CD4-positive, alpha-beta T cell treated with Interleukin-17A for 4 hours (primary cell): ENCODE measurements at places on chromosomes 13 and 19.
A peak's percentile ranks its signal among the peaks of the same experiment; 100 is the strongest.

DNA sequence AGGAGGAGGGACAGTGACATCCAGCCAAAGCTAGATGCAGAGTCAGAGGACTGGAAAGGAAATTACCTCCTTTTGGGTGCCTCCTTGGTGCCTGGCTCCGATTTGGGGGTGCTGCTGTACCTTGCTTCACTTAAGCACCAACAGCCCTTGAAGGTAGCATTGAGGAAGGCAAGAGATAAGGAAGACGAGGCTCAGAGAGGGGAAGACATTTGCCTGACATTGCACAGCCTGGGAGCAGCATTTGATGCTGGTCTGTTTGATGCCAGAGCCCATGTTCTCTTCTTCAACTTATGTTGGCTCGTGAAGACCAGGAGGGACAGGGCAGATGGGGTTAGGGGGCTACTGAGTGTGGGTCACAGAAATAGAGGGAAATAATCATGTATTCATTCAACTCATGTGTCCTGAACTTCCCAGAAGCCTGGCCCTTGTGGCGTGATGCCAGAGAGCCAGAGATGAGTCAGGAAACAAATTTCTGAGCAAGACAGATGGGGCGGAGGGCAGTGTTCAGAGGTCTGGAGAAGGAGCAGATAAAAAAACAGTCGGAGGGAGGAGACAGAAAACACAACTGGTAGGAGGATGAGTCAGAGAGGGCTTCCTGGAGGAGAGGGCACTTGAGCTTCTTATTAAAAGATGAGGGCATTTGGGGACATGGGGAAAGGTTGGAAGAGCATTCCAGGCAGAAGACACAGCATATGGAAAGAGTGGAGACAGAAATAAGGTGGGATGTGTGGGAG, 3.0 kb upstream of the C19orf81 start:
- DNase-seq, result no peak

DNA sequence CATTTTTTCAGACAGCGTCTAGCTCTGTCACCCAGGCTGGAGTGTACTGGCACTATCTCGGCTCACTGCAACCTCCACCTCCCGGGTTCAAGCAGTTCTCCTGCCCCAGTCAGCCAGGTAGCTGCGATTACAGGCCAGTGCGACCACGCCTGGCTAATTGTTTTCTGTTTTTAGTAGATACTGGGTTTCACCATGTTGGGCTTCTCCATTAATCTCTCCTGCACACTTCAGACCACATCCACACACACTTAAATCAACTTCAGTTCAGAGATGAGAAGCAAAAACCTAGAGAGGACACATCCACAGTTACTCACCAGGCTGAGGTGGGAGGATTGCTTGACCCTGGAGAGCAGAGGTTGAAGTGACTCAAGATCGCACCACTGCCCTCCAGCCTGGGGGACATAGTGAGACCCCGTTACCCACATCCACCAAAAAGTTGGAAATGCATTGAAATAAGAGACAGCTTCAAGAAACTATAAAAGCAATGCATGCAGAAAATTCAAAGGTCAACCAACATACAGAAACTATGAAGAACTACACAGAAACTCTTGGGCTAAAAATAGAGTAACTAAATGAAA, 42.3 kb downstream of the ZNF611 start:
- no peak for DNase-seq

DNA sequence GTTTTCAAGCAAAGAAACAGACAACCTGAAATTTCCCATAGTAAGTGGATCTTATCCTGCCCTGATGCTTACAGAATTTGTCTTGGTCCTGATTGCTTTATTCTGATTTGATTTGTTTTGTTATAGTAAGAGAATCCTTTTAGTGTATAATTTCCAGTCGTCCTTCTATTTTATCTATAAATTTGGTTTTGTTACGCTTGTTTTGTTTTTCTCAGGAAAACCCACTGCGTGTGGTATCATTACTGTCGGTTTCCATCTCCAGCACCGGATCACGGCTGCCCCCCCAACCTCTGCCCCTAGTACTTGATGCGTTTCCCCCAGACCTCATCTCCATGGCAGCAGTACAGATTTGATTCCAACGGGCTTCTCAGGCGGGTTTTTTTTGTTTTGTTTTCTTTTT, 58.0 kb upstream of the PDCD5 start:
- DNase-seq, result no peak

DNA sequence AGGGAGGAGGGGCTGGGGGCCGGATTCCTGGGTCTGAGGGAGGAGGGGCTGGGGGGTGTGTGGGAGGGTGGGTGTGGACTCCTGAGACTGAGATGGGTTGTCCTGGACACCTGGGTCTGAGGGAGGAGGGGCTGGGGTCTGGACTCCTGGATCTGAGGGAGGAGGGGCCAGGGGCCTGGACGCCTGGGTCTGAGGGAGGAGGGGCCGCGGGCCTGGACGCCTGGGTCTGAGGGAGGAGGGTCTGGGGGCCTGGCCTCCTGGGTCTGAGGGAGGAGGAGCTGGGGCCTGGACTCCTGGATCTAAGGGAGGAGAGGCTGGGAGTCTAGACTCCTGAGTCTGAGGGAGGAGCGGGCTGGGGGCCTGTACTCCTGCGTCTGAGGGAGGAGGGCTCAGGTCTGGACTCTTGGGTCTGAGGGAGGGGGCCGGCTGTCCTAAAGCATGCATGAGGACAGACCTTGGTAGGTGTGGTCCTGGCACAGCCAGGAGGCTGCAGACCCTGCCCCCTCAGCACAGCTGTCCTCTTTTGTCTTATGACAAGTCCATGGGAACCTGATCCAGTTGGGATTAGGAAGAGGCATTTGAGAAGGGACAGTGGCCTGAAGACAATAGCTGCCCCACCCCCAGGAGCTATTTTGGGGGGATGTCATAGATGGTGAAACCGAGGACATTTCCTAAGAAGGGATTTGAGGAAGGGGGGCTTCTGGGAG, 1.3 kb downstream of the TNNT1 start:
- DNase-seq, result no peak

DNA sequence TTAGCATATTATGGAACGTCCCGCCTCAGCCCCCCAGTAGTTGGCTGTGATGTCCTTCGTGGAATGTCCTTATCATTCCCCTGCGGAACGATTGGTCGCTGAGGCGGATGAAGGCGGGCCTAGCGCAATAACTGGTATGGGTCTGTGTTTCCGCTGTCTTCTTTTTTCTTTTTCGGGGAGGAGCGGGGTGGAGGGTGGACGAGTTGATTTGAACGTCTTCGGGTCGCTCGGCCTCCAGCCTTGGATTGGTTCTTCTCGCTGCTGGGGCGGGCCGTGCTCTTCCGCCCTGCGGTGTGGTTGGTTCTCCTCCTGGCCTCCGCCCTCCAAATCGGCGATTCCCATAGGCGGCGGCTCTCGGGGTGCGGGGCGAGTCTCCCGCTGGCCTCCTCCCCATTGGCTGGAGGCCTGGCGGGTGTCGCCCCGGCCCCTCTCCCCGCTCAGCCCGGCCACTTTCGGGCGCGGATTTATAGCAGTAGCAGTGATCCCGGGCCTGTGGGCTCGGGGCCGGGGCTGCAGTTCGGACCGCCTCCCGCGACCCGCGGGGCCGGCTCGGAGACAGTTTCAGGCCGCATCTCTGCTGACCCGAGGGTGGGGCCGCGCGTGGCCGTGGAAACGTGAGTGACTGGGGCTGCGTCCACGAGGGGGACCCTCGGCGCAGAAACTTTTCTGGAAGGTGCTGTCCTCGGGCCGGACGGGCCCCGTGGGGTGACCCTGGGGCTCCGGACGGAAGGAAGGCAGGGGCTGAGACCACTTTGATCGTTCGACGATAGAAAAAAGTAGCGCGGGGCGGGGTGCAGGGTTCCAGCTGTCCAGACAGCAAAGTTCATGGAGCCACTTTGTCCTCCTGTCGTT, 2.1 kb downstream of the ING1 start:
- DNase-seq, result peak; percentile 96

DNA sequence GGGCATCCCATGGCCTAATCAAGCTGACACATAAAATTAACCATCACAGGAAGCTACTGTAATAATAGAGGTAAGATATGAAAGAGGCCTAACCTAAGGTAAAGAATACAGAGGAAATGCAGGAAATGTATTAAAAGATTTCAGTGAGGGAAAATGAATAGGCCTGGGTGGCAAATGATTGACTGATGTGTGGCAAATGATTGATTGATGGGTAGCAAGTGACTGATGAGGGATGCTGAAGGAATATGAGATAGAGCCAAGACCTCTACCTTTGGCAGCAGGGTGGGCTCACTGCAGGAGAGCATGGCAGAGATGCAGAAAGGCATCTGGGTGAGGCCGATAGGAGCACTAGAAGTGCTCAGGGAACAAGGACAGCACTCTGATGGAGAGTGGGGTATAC, 172.9 kb downstream of the KCTD12 start:
- DNase-seq, result no peak

DNA sequence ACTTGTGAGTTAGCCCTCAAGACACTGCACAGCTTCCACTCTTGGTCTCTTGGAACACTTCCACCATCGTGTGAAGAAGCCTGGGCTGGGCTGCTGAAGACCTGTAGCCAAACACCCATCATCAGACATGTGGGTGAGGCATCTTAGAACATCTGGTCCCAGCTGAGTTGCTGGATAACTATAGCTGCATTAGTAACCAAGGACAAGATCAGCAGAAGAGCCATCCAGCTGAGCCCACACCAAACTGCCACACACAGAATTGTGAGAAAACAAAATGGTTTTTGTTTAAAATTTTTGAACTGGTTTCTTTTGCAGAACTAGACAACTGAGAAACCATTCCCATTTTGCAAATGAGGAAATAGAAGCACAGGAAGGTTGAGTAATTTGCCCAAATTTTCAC, 56.2 kb downstream of the CCNE1 start:
- no peak for DNase-seq

DNA sequence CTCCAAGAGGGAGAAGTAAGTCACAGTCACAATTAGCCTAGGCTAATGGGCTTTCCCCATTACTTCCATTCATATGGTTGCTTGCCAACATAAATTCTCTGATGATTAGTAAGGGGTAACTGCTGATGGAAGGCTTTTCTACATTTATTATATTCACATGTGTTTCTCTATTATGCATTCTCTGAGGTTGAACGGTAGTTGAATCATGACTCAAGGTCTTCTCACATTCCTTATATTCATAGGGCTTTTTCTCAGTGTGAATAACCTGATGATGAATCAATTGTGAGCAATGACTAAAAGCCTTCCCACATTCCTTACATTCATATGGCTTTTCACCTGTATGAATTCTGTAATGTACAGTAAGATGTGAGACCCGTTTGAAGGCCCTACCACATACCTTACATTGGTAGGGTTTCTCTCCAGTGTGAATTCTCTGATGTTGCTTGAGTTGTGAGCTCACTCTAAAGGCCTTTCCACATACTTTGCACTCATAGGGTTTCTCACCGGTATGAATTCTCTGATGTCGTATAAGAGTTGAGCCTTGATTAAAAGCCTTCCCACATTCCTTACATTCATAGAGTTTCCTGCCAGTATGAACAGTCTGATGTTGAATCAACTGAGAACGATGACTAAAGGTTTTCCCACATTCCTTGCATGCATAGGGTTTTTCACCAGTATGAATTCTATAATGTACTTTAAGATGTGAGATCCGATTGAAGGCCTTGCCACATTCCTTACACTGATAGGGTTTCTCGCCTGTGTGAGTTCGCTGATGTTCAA, 9.3 kb downstream of the ZNF582 start:
- no peak for DNase-seq

DNA sequence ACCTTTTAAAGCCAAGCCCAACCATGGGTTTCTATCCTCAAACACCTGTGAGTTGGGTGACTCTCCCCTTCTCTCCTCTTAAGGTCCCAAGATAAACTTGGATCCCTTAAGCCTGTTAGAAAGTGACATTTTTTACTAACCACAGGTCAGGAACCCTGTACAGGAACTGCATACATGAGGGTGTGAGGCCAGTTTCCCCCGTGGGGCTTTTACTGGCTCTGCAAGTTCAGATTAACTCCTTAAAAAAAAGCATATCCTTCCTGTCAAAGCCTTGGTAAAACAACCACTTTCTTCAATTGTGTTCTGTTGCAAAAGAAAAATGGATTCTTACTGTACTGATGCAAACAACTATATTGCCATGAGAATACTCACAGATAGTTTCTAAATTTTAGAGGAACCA, 2638.7 kb upstream of the PCDH20 start:
- DNase-seq, result no peak

- DNase-seq, result no peak
Measured at GRCh38 chr13:103437651-103438050, 371.4 kb upstream of the SLC10A2 start.

- DNase-seq, result no peak
Measured at GRCh38 chr13:114114006-114114640, 18.3 kb downstream of the RASA3 start.

DNA sequence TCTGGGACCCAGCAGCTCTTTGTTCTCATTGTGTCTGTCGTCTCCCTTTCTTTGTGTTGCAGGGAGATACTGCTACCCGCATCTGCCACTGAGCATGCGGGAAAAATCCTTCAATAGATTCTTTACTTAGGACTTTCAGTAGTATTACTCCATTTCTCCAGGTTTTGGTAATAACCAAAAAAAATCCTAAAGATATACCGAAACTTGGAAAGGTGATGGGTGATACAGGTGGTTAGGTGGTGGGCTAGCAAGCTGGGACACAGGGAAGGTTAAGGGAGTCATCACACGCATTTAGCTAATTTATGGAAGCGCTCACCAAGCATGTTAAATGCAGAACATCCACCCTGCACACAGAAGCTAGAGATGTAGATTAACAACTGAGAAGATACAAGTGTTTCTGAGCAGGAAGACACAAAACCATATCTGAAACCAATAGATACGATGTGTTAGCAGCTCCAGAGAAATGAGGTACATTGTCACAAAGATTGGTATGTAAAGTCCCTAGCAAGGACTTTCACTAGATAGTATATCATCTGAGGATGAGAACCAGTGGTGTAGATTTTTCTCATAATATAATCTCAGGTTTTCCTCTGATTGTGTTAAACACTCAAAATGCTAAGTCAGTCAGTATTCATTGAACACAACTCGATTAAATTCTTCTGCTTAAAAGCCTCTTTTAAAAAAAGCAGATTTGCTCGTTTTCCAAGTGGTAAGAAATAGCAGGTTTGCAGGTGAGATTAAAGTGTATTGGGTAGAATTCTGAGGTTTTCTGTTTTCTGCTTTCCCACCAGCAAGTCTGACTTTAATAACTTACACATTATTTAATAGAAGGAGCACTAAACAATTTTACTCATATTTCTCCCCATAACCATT, 1.2 kb upstream of the SLAIN1 start:
- peak; percentile 4 for DNase-seq

GRCh38 chr19:1304197-1304924, 18.7 kb downstream of the EFNA2 start:
- DNase-seq, result no peak

GRCh38 chr19:8835446-8835845, 3.3 kb downstream of the MBD3L1 start:
- no peak for DNase-seq

- peak; percentile 71 for DNase-seq
Measured at GRCh38 chr19:58059003-58059670, at the start of gene ZNF135. Gene ZNF135 (plus strand): TSS chr19:58059282. CDS start chr19:58060003, 721 bp downstream.

- no peak for DNase-seq
Measured at GRCh38 chr13:51758691-51759090, 45.3 kb downstream of the DHRS12 start.

GRCh38 chr19:40609561-40610395, 8.6 kb downstream of the LTBP4 start:
- DNase-seq, result peak; percentile 89

GRCh38 chr13:56718791-56719190, 421.9 kb upstream of the PRR20A start:
- DNase-seq, result no peak

GRCh38 chr13:46968450-46968849, 71.6 kb upstream of the HTR2A start:
- no peak for DNase-seq

- DNase-seq, result no peak
Measured at GRCh38 chr13:109144693-109145437, 515.5 kb downstream of the MYO16 start.

- no peak for DNase-seq
Measured at GRCh38 chr13:22091222-22091970, 420.5 kb downstream of the FGF9 start.

- DNase-seq, result no peak
Measured at GRCh38 chr13:99093997-99094396, 106.7 kb upstream of the UBAC2 start.
